ENCODE measurements at places on chromosomes 11 and 22.

DNA sequence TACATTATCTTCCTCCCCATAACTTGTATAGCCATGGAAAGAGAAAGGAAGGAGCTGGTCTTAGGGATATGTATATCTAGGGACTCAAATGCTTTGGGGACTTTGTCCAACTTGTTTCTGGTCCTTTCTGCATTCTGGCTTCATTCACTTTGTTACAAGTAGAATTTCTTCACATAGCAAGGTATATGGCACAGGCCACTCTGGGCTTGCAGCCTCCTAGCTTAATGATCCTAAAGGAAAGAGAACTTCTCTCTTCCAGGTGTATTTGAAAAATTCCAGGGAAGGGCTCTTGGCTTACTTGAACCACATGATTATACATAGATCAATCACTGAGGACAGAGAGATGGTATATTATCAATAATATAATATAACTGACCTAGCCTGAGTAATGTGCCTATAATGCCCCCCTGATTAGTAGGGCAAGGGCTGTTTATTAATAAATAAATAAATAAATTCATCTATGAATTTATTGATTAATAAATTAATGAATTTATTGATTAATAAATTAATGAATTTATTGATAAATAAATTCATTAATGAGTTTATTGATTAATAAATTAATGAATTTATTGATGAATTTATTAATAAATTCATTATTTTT lies 48.2 kb upstream of the CEP295 start:
- no peak for DNase-seq

DNA sequence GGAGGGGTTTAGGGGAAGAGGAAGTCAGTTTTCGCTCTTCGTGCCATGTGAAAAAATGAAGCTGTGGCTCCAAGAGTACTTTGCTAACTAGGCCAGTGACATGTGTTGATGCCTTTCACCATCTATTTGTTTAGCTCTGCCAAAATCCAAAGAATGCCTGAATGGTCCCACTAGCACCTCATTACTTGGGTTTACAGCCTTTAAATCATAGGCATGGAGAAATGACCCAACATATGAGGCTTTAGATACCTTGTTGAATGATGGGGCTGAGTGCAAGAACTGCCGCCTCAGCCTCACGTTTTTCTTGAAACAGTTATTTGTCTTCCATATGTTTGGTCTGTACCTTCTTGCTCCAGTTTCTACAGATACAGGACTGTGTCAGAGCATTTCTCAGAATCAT lies 8.3 kb downstream of the RBM4 start:
- DNase-seq: no peak

DNA sequence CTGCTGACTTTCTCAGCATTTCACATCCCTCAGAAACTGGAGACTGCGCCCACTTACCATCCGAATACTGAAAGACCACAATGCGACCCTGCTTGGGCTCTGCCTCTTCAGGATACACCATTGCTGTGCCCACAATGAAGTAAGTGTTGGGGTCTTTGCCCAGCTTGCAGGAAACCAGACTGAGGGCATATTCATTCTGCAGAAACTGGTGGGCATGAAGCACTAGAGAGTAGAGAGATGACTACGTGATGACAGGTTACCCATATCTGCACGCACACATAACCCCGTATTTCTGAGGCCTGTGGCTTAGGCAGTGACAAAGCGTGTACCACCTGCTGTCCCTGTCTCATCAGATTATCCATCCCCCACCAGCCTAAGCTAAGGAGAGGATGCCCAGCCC lies 14.6 kb upstream of the VWCE start:
- no peak for DNase-seq

- DNase-seq: no peak
These were observed 1491.2 kb downstream of the BRD1 start for GRCh38 chr22:48336339-48337060.

- DNase-seq: no peak
These were observed 13.2 kb upstream of the RGL4 start for GRCh38 chr22:23677701-23677995.

DNA sequence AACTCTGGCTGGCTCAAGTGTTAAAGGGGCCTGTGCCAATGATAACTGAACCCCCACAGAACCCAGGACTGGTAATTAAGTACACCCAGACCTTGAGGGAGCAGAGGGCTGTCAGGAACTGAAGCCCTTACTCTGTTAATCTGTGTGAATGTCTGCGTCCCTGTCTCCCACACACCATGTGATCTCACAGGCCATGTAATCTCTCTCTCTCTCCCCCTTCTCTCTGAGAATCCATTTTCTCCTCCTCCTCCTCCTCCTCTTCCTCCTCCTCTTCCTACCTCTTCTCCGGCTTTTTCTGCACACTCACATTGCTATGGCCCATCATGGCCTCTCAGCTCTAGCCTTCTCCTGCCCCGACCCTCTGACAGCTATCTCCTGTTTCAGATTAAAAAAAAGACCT lies 14.6 kb upstream of the IRAG1 start:
- no peak for DNase-seq

- no peak for DNase-seq
These were observed 34.7 kb downstream of the ATG16L2 start for GRCh38 chr11:72848846-72849466.

Measured in coronary artery (tissue), 2 donors.